ENCODE measurements at places on chromosomes 7 and 10.

DNA sequence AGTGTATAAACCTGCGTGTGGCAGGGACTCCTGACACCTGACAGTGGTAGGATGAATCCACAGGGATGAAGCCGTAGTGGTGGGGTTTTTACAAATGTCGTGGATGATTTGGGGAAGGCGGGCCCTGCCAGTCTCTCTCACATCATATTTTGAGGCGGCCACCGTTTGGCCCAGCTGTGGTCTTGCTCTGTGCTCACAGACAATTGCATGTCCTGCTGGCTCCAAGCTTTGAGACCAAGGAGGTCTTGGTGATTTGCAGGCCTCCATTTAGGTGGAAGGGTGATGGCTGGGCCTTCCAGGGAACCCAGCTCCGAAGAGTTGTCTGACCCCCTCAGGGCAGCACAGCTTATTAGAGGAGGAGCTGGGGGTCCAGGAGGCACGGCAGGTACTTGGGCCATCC is 151.1 kb upstream of the SHH start:
- no peak for DNase-seq

DNA sequence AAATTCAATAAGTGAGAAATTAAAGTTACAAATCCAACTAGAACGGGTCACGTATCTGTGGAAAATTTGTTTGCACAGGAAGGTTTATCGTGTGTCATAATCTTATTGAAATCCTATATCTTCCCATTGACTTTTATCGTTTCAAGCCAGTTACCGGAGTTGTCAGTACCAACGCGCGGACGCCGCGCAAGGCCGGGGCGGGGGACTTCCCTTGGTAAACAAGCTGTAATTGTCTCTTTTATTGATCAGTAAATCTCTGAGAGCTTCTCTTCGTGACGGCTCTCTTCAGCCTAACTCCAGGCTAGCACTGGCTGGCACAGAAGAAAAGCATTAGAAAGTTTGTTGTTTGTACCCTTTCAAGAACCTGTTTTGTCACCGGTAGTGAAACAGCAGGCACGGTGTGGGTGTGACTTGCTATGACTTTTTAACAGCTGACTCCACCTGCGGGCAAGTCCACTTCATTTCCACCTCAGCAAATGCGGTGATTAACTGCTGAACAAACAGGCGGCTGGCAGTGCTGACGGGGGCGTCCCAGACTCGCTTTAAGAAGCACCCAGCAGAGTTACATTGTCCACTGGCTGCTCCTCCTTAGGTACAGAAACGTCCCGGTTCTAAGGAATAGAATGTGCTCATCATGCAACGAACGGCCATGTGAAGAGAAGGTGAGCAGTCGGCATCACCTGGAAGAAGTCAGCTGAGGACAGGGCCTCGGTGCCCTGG is 215.8 kb downstream of the MAD1L1 start:
- DNase-seq: no peak

- no peak for DNase-seq
Measured at GRCh38 chr10:70198696-70199466, 28.6 kb upstream of the SAR1A start.

DNA sequence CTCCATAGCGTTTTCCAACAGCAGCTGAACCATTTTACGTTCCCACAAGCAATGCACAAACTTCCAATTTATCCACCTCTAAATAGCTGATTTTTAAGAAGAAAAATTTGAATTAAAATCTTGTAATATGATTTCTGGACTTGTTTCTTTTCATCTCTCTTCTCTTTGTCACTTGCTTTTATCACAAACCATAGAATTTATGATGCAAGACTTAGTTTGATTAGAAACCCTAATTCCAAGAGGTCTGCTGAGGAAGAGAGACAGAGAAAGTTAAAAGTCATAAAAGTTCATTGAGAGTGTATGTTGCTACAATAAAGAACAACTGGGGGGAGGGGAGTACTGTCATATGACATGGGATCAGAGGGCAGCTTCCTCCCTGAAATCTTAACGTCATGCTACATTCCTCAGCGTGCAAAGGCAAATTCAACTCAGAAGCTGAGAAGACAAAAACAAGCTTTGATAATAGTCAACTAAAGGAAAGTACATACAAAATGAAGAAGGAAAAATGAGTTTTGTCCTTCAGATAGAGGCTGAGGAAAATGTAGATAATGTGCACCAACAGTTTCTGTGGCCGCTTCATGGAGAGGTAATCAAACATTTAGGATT is 18.4 kb upstream of the CUBN start:
- DNase-seq: no peak

DNA sequence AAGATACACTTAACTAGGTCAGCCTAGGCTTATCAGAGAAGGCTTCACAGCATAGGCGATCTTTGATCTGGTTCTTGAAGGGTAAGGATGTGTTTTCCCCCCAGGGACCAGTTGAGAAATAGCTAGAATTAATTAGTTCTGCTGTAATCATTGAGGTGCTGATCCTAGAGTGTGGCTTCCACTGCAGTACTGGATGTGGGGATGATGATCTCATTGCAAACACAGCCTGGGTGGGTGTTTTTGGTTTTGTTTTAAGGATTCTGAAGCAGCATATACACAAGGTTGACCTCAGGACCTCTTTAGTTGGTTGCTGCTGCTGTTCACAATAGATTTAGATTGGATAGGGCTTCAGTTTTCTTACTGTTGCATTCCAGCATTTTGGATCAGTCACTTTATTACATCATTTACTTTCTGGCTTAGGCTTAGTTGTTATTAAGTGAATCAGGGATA is 159.7 kb downstream of the AUTS2 start:
- no peak for DNase-seq

- no peak for DNase-seq
Measured at GRCh38 chr7:98458090-98458875, 57.4 kb upstream of the BAIAP2L1 start.

DNA sequence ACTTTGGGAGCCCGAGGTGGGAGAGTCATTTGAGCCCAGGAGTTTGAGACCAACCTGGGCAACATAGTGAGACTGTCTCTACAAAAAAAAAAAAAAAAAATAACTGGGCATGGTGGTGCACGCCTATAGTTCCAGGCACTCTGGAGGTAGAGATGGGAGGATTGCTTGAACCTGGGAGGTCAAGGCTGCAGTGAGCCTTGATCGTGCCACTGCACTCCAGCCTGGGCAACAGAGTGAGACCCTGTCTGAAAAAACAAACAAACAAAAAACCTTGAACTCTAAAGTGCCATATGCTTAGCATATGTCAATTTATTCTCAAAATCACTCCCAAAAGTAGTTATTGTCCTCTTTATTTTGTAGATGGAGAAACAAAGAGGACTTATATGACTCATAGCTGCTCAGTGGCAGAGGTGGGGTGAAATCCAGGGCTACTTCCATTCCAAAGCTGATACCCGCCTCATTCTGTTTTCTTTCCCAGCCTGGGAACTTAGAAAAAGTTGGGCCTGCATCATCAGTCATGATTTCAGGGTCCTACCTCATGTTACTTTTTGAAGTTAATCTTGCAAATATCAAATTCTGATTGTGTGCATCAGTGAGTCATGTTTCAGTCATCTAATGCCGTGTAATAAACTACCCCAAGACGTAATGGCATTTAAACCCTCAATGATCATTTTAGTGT is 13.3 kb downstream of the DHTKD1 start:
- DNase-seq: no peak

DNA sequence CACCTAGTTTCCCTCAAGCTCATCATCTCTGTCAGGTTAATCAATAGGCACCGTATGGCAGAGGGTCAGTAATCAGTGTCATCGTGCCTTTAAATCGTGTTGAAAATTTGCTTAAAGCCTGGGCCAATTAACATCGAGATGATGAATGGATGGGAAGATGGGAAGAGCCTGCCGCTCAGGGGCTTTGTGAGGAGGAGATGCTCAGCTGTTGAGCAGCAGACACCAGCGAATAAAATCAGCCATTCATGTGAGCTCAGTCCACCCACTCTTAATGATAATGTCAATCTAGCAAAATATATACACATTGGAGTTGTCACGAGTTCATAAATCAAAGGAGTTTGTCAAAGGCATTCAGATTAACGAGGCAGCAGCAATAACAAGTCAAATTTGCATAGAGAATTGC is 97.7 kb downstream of the BTRC start:
- no peak for DNase-seq

DNA sequence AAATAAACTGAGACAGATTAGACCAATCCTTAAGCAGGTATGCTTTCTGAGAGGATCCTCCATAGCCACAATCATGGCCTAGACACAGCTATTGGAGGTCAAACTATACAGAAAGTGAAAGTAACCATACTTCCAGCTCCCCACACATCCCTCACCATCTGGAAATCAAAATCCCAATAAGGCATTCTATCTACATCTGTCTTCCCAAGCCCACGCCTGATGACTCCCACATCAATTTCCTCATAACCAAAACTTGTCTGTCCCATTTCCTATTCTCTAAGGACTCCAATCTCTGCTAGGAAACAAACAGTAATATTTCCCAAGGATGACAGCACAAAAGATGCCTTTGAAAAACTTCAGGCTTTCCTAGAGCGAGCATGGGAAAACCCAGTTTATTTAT is 247.3 kb upstream of the HPS1 start:
- no peak for DNase-seq

- no peak for DNase-seq
Measured at GRCh38 chr10:116688741-116689495, 53.4 kb downstream of the HSPA12A start.

DNA sequence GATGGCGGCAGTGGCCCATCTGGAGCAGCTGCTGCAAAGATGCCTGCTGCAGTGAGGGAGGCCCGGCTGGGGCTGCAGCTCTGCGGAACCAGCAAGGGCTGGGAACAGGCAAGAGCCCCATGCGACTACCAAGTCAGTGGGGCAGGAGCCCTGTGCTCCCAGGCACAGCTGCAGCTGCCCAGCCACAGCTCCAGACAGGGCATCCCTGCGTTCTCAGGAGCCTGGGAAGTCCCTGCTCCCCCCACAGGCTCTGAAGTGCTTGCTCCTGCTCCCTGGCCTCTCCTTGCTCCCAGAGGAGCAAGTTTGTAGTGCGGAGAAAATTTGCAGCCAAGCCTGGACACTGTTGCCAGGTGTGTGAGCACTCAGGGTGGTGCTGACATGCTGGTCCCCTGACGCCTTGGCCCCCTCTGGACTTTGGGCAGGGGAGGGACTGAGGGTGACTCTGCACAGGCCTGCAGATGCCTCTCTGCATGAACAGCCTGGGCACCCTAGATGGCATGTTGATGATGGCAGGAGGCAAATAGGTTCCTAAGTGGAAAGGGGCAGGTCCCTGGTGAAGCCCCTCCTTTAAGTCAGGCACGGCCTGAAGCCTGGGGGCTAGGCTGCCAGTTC is 105.6 kb downstream of the LYZL1 start:
- no peak for DNase-seq

DNA sequence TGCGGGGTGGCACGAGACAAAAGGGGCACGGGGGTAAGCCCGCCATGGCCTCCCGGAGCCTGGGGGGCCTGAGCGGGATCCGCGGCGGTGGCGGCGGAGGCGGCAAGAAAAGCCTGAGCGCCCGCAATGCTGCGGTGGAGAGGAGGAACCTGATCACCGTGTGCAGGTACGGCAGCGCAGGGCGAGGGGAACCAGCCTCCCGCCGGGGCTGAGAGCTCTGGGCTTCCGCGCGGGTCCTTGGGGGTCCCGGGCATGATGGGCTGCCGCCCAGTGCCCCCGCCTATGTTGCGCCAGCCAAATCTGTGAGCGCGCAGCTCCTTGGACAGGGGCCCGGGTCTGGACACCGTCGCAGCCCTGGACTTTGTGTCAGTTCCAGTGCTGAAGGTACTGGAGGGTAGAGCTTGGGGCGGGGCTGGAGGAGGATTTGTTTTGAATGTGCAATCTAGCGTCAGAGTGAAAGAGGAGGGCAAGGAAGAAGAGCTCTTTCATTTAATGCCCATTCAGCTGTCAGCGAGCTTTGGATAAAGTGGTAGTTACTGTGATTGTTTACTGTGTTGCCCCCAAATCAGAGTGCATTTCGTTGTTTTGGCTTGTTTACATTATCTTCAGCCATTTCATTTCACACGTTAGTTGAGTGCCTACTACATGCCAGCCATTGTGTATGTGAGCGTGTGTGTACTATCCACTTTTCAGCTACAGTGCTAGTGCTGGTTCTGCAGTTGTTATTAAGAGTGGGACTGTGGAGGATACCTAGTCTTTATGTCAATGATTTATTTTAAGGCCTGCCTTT is 777 bp downstream of the RUNDC3B start:
- DNase-seq: no peak

GRCh38 chr7:138958391-138958956 is 22.7 kb downstream of the KIAA1549 start:
- no peak for DNase-seq

GRCh38 chr10:62048919-62049623 is 147.6 kb downstream of the ARID5B start:
- DNase-seq: no peak

DNA sequence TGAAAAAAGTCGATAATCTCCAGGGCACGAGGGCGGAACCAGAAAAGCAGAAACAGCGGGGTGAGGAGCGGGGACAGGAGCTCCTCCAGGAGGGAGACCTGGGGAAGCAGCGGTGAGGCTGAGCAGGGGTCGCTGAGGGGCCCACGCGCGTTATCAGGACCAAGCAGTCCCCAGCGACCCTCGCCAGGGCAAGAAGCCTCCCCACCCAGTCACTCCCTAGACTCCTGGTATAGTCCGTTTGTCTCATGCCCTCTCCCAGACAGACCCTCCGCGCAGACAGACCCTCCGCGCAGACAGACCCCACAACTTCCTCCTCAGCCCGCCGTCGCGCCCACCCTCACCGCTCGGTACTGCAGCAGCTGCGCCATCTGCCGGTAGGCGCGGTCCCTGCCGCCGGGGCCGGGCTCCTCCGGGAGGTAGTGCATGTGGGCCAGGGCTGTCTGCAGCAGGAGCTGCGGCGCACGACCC is 6.3 kb downstream of the ATG9B start:
- DNase-seq: peak; percentile 75

- DNase-seq: no peak
Measured at GRCh38 chr7:30840141-30841024, 69.2 kb downstream of the MINDY4 start.

- no peak for DNase-seq
Measured at GRCh38 chr10:11441151-11441535, 170.3 kb downstream of the USP6NL start.

GRCh38 chr7:92150450-92151017 is 16.3 kb upstream of the CYP51A1 start:
- no peak for DNase-seq

DNA sequence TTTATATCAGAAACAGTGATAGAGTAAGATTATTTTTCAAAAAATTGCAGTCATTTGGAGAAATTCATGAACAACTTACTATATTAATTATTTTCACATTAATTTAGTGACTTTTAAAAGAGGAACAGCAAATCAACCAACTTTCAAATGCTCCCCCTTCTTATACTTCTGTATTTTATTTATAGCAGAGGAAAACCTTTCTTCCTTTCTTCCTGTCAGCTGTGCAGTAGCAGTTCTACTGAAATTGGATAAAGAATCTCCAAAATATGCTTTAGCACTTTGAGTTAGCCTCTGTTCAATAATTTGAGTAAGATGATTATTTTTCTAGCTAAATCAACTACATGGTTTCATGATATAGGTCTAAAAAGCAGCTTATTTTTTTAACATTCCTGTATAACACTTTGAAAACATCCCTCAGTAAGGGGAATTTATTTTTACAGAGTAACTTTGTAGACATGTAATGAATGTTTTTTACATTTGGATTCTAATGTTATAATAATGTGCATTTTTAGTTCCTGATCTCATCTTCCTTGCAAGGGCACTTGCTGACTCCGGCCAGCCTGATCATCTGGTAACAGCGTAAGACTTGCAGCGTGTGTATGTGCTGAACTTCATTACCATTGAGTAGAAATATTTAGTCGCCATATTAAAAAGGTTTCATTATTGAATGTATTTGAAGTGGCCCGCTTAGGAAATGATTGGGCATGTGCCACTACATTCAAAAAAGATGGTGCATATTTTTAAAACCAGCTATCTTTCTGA is 158.3 kb upstream of the HDAC9 start:
- peak; percentile 10 for DNase-seq

- peak; percentile 52 for DNase-seq
Measured at GRCh38 chr7:104982308-104983075, 31.5 kb upstream of the KMT2E start.

- DNase-seq: no peak
Measured at GRCh38 chr10:104579136-104579535, 62.0 kb upstream of the SORCS3 start.
